ENCODE measurements at places on chromosomes 12 and 14.
A peak's percentile ranks its signal among the peaks of the same experiment; 100 is the strongest.

- no peak for DNase-seq
These were observed 8.4 kb downstream of the CD163 start for GRCh38 chr12:7495136-7495535.

DNA sequence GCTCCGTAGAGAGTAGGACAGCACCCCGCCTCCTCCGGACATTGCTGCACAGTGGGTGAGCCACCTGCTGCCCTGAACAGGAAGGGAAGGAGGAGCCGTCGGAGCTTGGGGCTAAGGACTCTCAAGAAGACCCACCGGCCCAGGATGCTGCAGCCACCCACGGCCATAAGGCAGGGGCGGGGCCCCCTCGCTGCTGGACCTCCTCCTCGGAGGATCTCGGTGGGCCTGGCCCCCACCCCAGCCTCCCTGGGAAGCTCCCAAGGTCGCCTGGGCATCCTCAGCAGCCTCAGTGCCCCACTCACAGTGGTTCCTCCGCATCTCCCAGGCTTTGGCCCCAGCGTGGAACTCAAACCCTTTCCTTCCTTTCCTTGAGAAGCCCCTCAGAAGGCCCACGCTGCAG lies 68.6 kb upstream of the DIO3 start:
- DNase-seq, result no peak

- no peak for DNase-seq
These were observed 23.1 kb downstream of the AEBP2 start for GRCh38 chr12:19462406-19462805.

GRCh38 chr14:88505621-88506020 lies 49.2 kb downstream of the PTPN21 start:
- no peak for DNase-seq

DNA sequence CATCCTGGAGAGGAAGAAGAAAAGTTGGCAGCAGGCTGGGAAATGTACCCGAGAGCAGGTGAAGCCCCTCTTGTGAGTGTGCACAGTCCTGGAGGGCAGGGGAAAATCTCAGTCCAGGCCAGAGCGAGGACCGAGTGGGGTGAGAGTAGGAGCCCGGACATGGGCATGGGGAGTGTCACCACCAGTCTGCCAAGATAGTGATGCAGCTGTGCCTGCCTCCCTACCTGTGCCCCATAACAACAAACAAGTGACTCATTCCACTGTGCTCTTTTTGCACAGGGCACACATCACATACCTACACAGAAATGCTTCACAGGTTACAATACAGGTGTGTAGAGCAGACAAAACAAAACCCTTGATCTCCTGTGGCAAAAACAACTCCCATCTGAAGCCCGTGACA lies 205.9 kb upstream of the PELI2 start:
- no peak for DNase-seq

DNA sequence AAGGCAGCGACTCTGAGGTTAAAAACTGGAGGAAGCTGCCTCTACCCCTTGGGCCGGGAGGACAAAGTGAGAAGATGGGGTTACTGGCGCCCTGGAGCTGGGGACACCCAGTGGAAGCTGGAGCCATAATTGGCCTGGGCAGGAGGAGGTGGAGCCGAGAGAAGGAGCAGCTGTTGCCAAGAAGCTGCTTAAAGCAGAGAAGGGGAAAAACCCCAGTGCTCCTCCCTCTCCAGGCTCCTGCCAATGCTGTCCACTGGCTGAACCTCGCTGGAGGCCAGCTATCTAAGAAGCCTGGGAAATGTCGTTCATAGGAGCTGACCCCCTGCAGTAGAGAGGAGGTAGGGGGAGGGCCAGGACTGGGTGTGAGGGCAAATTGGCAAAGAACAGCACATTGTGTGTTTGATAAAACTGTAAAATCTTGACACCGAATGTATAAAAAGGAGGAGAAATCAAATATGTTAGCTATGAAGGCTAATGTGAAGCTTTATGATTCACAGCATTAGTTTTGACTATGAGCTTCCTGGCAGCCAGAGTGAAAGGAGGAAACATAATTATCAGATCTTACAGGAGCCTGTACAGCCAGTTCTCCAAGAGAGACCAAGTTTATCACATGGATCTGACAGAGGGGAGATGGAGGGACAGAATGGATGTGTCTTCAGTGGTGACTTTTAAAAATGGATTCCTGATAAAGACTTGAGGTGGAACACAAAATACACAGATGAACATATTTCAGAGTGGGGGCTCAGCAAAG lies 9.5 kb downstream of the HHIPL1 start:
- no peak for DNase-seq

GRCh38 chr12:69789351-69789750 lies 35.7 kb upstream of the MYRFL start:
- no peak for DNase-seq

DNA sequence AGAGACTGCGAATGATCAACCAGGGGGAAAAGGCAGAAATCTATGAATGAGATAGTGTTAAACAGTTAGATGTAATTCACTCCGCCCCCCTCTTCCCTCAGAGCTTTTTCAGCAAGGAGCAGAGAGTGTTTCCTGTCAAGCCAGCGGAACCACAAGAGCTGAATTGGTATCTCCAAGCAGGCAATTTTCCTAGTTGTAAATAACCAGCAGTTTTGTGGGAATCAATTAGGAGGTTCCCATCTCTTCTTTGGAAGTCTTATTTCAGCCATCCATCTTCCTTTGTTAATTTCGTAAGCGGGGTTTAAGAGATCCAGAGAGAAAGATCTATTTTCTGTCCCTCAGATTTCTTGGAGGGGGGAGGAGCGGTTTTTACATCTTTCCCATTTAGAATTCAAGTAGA lies 178.0 kb downstream of the FOXN3 start:
- DNase-seq, result no peak

DNA sequence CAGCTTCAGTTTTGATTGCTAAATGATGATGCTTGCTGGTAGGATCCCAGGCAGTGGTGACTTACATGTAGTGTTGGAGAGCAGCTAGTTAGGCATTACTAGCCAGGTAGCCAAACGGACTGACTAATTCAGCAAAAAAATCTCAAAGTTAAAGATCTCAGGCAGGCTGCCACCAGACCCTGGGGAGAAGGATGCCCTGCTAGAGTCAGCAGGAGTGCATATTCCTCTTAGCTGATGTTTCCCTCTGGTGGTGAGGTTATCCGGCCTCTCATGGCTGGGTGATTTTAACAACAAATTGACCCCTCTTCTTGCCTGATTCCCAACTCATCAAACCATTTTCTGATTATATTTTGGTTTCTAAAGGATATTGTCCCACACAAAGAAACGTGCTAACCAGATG lies 2.8 kb downstream of the EFS start:
- DNase-seq, result no peak

DNA sequence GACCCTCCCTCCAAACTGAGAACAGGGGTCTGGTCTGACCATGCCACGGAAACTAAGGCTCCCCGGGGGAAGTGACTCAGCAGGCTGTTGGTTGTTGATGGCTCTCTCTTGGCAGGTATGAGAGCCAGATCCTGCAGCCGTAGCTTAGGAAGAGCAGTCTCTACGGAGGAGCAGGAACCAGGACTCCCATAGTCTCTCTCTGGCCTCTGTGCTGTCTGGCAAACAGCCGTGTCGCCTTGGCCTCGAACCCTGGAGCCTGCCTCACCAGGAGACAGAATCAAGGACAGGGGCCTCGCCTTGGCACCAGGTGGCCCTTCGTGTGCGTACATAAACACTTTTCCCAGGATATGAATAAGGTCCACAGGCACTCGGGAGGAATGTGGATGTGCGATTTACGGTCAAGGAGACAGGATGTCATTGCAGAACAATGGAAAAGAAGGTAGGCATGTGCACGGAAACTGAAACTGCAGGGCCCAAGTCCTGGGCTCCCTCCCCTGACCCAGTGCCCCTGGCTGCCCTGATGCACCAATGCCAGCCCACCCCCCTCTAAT lies 7.9 kb downstream of the VWF start:
- DNase-seq, result no peak

DNA sequence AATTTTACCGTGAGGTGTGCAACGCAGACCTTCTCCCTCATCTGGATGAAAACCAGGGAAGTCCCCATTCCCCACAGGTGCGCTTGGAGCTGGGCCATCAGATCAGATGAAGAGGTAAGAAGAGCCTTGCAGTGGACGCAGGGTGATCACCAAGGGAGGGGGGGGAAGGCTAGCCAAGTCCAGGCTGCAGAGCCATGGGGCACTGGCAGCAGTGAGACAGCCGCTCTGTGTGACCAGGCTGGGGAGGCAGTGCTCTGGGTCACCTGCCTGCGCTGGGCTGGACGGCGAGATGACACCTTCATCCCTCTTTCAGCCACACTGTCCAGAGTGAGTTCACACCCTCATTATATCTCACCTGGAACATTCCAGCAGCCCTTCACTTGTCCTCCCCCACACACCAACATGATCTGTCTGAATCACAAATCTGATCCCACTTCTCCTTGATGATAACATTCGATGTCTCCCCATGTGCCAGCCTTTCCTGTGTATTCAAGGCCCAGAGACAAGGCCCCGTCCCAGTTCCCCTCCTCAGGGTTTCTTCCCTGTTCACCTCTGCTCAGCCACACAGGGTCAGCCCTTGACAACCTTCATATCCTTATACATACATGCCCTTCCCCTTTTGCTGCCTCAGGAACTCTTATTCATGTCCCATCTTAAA lies 65.9 kb upstream of the VASH1 start:
- no peak for DNase-seq

DNA sequence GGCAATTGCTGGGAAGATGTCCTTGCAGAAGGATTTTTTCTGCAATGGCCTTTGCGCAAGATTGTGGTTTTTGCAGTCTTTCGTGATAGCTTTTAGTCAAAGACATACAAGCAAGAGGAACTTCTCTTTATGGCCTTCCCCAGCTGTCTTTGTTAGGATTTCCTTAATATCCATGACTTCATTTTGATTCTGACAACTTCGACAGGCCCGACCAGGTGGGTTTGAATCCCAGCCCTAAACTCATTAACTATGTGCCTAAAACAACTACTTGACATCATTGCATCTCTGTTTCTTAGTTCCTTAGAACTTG lies 13.3 kb upstream of the VRK1 start:
- no peak for DNase-seq

GRCh38 chr14:44963044-44963528 lies 1.1 kb downstream of the TOGARAM1 start:
- DNase-seq, result no peak

DNA sequence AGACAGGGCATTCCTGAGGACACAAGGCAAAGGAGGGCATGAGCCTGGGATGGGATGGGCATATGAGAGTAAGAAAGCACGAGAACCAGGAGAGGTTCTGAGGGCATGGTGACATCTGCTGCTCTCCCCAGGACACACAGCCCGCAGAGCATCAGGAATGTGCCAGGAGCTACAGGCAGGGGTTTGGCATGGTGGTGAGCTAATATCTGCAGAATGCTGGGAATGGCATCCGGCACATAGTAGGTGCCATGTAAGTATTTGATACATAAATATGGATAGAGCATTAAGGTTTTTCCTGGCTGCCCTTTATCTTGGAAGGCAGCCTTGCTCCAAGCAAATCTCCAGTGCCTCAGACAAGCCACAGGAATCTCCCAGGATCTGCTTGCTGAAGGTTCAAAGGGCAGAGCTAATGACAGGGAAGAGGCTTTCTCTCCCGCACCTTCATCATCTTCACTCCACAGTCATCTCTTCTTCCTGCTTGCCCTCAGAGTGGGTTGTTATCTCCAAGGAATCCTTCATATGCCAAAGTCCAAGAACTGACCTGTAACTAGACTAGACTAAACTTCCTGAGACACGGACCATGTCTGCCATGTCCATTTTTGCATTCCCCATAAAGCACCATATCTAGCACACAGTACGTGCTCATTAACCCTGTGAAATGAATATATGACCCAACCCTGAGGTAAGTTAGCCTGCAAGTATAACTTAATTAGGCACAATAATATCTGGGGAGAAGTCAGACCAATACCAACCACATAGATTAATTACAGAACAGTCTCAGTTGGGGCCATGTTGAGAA lies 62.0 kb upstream of the SCN8A start:
- DNase-seq, result no peak

- no peak for DNase-seq
These were observed at the start of gene GUCY2C for GRCh38 chr12:14696265-14696741. GUCY2C (minus strand) TSS chr12:14696599; CDS start chr12:14696448, 151 bp downstream.

- DNase-seq, result no peak
These were observed 316.0 kb upstream of the NOVA1 start for GRCh38 chr14:26913786-26914185.

DNA sequence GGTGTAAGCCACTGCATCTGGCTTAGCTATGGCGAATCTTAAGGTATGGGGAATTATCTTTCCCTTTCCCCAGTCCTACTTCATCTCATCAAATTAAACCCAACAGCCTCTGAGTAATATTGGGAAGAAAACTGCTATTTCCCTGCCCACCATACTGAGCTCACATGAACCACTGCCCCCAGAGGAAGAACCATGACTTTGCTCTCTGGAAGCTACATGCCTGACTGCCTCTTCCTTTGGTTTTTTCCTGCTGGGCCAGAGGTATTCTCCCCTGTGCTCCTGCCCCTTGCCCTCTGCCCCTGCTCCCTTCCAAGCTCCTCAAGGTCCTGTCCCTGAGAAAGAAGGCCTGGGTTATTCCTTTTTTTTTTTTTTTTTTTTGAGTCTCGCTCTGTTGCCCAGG lies 15.2 kb downstream of the RILPL2 start:
- DNase-seq, result no peak

DNA sequence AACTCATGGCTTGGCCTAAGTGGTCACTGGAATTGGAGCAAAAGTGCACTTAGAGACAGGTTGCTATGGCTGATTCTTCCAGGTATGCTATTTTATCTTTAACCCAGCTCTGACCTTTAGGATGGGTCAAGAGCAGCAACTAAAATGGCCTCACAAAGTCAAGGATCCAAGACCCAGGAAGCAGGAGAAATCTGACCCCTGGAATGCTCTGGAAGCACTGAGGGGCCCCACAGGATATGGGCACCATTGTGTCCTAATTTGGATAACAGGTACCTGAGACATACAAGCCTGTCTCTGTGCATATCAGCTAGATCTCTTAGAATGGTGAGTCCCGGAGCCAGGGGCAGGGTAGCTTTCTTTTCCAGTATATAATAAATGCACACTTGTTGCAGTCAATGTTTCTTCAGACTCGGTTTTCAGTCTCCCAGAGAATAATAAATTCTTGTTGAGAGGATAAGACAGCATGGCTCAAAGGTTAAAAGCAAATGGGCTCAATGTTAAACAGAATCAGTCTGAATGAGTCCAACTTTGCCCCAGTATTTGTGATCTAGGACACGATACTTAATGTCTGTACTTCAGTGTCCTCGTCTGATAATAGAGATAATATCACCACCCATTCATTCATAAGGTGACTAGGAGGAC lies 29.3 kb upstream of the TMCC3 start:
- DNase-seq, result no peak

DNA sequence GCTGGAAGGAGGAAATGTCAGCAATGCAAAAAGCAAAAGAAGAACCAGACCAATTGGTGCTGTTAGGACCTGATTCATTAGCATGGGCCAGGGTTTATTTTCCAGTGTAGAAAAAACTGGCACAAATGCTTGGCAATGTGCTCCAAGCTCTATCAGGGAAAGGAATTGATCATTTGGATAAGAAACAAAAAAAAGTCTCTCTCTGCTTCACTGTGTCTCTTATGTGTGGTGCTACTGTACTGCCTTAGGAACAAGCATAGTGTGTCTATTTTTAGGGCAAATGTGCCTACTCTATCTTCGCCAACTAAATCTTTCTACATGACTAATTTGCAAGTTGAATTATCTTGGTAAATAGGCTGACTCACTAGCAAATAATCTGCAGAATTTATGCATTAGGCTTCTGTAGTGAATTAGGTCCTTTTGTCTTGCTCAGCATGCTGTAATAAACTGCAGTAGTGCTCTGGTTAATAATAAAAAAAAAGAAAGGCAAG lies 236.7 kb downstream of the MDGA2 start:
- peak; percentile 9 for DNase-seq

GRCh38 chr12:107801150-107801549 lies 26.6 kb downstream of the ASCL4 start:
- DNase-seq, result no peak

All from head of caudate nucleus (tissue), 42 donors.